Natural killer cell treated with Interleukin-12 subunit alpha and Interleukin-12 subunit beta and Interleukin-15 and Interleukin-18, amount 100 ng/mL, for 72 hours (primary cell): ENCODE measurements at places on chromosomes 6 and 20.

DNA sequence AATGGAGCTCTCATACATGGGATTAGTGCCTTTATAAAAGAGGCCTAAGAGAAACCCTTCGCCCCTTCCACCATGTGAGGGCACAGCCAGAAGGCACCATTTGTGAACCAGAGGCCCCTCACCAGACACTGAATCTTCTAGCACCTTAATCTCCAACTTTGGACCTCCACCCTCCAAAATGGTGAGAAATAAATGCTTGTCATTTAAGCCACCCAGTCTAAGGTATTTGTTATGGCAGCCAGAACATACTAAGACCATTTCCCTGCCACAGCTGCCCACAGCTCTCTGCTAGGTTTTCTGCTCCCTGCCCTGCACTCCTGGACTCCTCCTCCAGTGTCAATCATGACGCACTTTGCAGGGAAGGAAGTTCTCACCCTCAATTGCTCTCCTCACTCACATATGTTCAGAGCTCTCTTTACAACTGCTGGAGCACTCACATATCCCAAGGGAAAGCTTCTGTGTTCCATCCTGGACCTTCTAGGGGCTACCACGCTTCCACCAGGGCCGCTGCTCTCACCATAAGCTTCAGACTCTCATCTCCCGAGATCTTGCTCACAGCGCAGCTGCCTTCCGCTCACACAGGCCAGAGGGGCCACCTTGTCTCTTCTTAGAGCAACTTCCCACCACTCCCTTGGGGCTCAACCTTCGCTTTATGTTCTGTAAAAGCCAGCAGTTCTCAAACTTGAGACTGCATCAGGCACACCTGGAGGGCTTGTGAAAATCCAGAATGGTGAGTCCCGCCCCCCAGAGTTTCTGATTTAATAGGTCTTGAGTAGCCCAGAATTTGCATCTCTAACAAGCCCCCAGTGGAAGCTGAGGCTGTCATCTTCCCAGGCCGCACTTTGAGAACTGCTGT lies 1.6 kb upstream of the LY86 start:
- no peak for DNase-seq

DNA sequence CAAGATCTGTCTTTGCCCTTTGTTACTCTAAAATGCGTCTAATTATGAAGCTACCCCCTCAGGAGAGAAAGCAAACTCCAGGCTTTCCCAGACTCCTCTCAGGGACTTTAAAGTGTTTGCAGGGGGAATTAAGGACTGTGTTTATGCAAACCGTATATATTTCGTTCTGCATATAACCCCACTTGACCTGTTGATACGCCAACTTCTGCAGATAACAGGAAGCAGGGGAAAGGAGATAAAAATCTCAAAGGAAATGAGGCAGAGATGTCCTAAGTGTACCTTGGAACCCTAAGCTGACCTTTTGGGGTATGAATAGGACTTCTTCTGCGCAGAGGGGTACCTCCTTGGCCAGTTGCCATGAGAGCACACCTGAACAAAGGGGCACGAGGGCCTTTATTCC lies 8.1 kb downstream of the SYCP2L start:
- no peak for DNase-seq

- DNase-seq = no peak
Measured at GRCh38 chr20:7806831-7807230, 133.4 kb downstream of the HAO1 start.

- no peak for DNase-seq
Measured at GRCh38 chr6:53547166-53547810, 2.4 kb upstream of the GCLC start.

- DNase-seq = no peak
Measured at GRCh38 chr20:18272451-18272850, 15.9 kb upstream of the ZNF133 start.

DNA sequence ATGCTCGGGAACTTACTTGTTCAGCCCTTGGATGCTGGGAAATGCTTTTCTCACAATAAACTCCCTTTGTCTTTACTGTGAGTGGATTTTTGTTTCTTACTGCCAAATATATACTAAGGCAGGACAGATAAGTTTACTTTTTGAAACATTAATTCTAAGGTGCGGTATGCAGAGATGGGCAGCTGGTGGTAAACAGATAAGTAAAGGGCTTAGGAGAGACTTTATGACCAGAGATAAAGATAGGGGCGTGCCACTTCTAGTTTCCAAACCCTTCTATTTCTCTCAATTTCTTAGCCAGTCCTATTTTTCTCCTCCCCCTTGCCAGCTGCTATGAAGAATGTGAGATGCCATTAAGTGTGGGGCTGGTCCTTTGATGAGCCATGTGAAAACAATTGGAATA lies 16.3 kb downstream of the SAMD3 start:
- DNase-seq = no peak

DNA sequence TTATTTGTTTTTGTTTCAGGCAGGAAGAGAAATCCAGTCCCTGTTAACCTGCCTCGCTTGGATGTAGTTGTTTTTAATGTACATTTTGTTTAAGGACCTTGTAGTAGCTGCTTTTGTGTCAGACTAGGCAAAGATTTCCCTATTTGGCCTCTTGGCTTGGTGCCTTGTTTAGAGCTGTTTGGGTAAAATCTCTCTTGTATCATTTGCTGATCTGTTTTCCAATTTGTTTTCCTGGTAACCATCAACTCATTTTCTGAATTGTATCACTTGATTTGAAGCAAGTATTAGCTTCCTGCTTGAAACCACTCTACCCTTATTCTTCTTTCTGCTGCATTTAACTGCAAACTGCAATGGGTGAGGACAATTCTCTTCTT lies 160.7 kb downstream of the ZFAND3 start:
- no peak for DNase-seq

GRCh38 chr6:44045672-44046015 lies 81.6 kb downstream of the MRPL14 start:
- DNase-seq = no peak

- DNase-seq = no peak
Measured at GRCh38 chr20:56628015-56628872, 862 bp upstream of the TFAP2C start.

DNA sequence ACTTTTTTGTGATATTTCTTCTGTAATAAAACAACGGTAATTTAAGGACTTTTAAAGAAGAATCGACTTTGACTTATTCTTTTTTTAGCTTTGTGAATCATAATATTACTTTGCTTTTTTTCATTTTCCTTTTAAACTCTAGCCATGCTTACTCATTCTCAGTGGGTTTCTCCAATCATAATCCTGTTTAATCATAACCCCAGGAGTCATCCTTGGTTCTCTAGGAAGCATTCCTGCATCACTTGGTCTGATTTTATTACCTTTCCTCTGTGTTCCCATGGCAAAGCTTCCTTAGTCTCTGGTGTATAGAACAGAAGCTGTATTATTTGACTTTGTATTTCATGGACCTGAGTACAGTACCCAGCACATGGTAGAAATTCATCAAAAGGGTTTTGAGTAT lies 223.5 kb downstream of the CDKAL1 start:
- no peak for DNase-seq

DNA sequence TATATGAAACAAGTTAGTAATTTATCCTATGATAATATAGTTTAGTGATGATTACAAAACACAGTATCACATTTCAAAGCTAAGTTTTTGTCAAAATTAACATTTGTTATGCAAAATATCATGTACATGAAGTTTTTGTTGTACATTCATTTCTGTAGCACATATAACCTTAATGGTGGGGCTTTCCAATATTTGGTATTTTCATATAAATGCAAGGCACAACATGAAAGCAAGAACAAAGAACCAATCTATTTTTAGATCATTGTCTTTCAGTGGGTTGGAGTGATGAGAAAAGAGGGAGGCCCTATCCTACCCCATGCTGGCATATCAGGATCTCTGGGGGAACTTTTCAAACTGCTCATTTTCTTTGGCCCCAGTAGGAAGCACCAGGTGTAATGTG lies 53.4 kb downstream of the FAM83B start:
- DNase-seq = no peak

GRCh38 chr20:49519777-49520359 lies 37.4 kb upstream of the KCNB1 start:
- no peak for DNase-seq

DNA sequence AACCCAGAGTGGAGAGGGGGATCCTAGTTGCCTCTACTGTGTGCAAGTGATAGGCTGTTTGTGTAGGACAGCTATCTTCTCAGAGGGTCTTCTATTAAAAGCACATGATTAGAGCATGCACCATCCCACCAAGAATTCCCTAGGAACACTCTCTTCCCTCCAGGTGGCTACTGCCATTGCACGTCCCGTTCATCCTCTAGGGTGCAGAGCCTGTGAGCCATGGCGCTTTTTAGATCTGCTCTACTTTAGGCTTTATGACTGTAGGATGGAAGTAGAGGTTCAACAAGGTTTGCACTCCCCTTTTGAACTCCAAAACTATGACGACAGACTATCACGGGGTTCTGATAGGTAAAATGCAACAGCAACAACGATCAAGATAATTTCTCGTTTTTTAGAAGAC lies 90.5 kb upstream of the SAMD5 start:
- DNase-seq = no peak

GRCh38 chr6:34115403-34115795 lies 30.5 kb downstream of the GRM4 start:
- DNase-seq = no peak

GRCh38 chr6:137291441-137291840 lies 72.3 kb upstream of the IFNGR1 start:
- no peak for DNase-seq

DNA sequence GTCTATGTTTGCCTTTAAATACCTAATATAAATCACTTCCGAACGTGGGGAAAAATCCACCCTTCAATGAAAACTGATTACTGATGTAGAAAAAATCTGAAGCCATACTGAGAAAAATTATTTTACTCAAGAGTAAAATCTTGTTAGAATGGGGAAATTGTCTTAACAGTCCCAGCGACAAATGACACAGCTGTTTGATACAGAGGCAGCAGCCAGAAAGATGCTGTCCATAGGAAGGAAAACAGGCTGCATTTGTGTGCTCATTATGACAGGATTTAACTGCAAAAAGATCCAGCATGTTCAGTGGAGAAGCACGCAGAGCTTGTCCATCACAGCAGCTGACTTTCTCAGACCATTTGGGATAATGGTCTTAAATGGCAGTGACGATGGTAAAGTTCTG lies 443.0 kb downstream of the TFAP2B start:
- no peak for DNase-seq

GRCh38 chr20:42949950-42950349 lies 239.8 kb downstream of the PTPRT start:
- DNase-seq = no peak

DNA sequence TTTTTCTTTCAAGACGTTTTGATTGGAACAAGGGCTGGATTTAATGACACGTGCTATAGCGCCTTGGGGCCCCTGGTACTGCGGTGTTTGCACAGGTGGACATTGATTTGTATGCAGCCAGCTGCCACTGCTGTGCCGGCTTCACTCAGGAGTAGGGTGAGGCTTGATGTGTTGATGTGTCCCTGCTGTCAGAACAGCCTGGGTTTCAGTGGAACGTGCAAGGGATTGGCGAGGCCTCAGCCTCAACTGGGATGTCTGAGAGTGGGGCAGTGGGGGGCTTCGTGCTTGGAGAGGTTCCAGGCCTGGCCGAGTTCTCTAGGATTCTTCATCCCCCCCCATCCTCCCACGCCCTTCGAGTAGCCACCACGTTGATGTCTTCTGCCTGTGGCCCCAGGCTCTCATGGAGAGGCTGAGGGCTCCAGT lies 23.0 kb downstream of the PYGB start:
- no peak for DNase-seq

GRCh38 chr6:158031381-158032353 lies 50.0 kb downstream of the SYNJ2 start:
- peak; percentile 86 for DNase-seq

DNA sequence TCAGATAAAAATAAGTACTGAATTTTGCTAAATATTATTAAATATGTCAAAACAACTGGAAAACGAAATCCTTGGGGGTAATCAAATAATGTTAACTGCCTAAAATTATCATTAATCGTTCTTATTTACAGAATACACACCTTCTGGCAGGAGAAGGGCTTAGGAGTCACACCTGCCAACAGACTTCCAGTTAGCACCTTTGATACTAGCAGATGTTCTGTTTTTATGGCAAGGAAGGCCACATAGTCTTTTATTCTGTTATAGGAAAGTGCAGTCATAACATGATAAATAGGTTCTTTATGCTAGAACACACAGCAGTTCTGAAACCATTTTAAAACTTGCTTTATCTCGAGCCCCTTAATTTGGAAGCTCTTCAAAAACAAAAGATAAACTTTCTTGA lies 464.1 kb downstream of the UTRN start:
- no peak for DNase-seq

- no peak for DNase-seq
Measured at GRCh38 chr6:8830794-8831193, 395.4 kb upstream of the SLC35B3 start.

GRCh38 chr6:111258615-111259088 lies 171.3 kb downstream of the SLC16A10 start:
- DNase-seq = no peak

DNA sequence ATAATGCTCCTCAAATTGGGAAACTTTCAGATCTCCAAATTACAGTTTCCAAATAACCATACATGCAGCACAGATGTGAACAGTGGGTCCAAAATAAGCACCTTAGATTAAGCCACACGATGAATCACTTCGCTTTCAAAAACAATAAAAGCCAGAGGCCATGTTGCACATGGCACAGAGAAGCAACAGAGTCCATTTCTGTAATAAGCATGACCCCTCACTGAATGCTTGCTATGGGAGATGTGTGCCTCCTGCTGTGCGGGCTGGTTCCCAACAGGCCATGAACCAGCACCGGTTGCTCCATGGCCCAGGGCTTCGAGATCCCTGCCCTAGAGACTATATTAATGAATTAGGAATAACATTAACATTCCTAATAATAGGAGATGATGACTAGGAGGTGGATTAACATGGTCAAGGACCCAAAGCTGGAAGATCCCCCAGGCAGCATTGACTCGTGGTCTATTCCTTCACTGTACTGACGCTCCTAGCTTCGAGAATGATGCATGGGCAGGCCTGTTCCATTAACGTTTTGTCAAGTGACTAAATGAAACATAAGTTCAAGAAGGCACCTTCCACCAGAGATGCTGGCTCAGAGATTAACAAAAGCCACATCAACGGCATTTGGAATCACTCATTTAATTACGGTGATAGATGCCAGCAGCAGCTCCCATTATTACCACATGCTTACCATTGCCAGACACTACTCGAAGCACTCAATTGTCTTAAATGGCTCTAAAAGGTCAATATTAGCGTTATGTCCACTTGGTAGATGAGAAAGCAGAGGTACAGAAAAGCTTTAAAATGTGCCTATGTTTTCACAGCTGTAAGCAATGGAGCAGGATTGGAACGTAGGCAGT lies 470.6 kb upstream of the AGPAT4 start:
- no peak for DNase-seq

DNA sequence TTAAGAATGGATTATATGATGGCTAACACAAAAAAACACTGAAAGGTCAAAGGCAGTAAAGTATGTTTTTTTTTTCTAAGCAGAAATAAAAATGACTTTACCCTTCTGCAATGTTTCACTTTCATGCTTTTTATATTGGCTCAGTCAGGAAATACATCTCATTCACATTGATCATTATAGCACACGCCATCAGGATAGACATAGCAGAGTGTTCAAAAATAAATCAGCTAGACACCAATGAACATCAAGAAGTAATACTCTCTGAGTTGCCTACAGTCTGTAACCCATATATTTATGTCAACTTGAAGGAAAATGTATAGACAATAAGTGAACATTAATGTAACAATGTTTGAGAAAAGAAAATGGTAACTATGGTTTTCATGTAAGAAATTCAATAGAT lies 535.2 kb upstream of the EPHA7 start:
- DNase-seq = no peak
